ENCODE measurements at places on chromosomes 7 and 10. TPM values are rescaled to one million over a fixed set of nuclear protein-coding genes. Genes with fewer than 3 reads are reported as not detected.

RASSF4 gene
- 2.2 TPM for total RNA-seq

EN2 gene
- total RNA-seq, result not detected

NKX6-2 gene
- total RNA-seq, result not detected

TECTB gene
- not detected for total RNA-seq

MYL10 gene
- not detected for total RNA-seq

TCERG1L gene
- total RNA-seq, result not detected

TACC2 gene
- 20.7 TPM for total RNA-seq

PDIA4 gene
- total RNA-seq, result 234 TPM

UTF1 gene
- not detected for total RNA-seq

CPA1 gene
- not detected for total RNA-seq

PGAM2 gene
- total RNA-seq, result not detected

NRP1 gene
- total RNA-seq, result 134 TPM

TFR2 gene
- total RNA-seq, result 0.44 TPM

CCDC172 gene
- total RNA-seq, result not detected

ALOX5 gene
- total RNA-seq, result not detected

FGFR2 gene
- 0.10 TPM for total RNA-seq

TMEM196 gene
- not detected for total RNA-seq

ACHE gene
- total RNA-seq, result 0.54 TPM

ESYT2 gene
- total RNA-seq, result 54.3 TPM

GFRA1 gene
- 3.7 TPM for total RNA-seq

ANKRD30A gene
- not detected for total RNA-seq

RET gene
- total RNA-seq, result 0.94 TPM

CHN2 gene
- total RNA-seq, result 2.7 TPM

NKX1-2 gene
- total RNA-seq, result not detected

FAM237B gene
- total RNA-seq, result not detected

NYAP1 gene
- 2.9 TPM for total RNA-seq

SDK1 gene
- total RNA-seq, result 0.20 TPM

ERVW-1 gene
- not detected for total RNA-seq

CALY gene
- total RNA-seq, result not detected

CACNB2 gene
- not detected for total RNA-seq

FAM170B gene
- not detected for total RNA-seq

RBP3 gene
- total RNA-seq, result not detected

STRA8 gene
- total RNA-seq, result not detected

PRLHR gene
- total RNA-seq, result not detected

UPP1 gene
- total RNA-seq, result 97.0 TPM

RHOBTB1 gene
- 18.5 TPM for total RNA-seq

SPDYE16 gene
- not detected for total RNA-seq

IGFBP1 gene
- 1.4 TPM for total RNA-seq

OPN1SW gene
- total RNA-seq, result not detected

Measured in mammary microvascular endothelial cell (primary cell).